Vagina (tissue), 2 donors: ENCODE measurements at places on chromosomes 3 and 15.

GRCh38 chr15:20344601-20345400 is 196.8 kb downstream of the GOLGA6L6 start:
- peak; percentile 97 for DNase-seq

DNA sequence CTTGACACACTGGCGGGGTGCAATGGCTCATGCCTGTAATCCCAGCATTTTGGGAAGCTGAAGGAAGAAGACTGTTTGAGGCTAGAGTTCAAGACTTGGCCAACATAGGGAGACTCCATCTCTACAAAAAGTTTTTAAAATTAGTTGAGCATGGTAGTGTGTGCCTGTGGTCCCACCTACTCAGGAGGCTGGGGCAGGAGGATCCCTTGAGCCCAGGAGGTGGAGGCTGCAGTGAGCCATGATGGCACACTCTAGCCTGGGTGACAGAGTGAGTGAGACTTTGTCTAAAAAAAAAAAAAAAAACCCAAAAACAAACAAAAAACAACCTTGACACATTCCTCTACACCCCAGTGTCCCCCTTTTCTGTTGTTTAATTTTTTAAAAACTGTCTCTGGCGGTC is 4.0 kb upstream of the ITPKA start:
- DNase-seq: no peak

- no peak for DNase-seq
Observed at GRCh38 chr15:88708655-88709054, 69.8 kb downstream of the ISG20 start.

- no peak for DNase-seq
Observed at GRCh38 chr3:171326717-171327440, 133.3 kb downstream of the TNIK start.

DNA sequence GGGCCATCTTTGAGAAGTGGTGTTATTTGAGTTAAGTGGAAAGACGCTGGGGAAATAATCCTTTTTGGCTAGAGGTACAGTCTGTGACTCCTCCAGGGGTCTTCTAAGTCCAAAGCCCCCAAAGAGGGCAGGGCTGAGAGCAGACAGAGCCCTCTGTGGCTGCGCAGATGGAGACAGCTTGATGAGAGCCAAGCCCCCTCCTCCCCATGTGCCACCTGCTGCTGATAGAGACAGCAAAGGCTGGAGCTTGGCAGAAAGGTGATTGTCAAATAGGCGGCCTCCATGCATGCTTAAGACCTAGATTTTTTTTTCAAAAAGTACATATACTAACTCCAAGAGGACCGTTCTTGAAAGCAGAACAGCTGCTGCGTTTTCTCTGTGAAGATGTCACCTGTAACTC is 72.4 kb downstream of the CRYGS start:
- no peak for DNase-seq
